Thoracic aorta (tissue), 2 donors: ENCODE measurements at places on chromosomes 3 and 15.

DNA sequence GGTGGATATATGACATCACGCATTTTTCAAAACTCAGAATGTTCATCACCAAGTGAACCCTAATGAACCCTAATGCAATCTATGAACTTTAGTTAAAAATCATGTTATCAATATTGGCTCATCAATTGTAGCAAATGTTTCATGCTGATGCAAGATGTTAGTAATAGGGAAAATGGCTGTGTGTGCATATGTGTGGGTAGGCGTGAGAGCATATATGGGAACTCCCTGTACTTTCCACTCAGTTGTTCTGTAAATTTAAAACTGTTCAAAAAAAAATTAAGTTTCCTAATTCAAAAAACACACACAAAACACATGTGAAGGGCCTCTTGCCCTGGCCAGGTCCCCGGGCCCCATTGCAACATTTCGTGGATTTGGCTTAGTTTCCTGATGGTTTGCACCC is 89.7 kb upstream of the PROK2 start:
- no peaks in the 10 kb centered on the region for H3K4me1 ChIP-seq
- no peaks in the 10 kb centered on the region for H3K27me3 ChIP-seq
- H3K27ac ChIP-seq, result no peak overlapping the region
- DNase-seq, result no peak

- H3K36me3 ChIP-seq, result no peaks in the 10 kb centered on the region
- no peak overlapping the region for H3K4me3 ChIP-seq
- H3K4me1 ChIP-seq, result peaks cover 22% of the 10 kb centered on the region
- H3K27me3 ChIP-seq, result no peaks in the 10 kb centered on the region
- no peak overlapping the region for H3K27ac ChIP-seq
Observed at GRCh38 chr15:51368751-51369450, 27.4 kb downstream of the GLDN start.

- H3K27me3 ChIP-seq, result no peaks in the 10 kb centered on the region
- H3K4me1 ChIP-seq, result no peaks in the 10 kb centered on the region
- no peak overlapping the region for H3K27ac ChIP-seq
- DNase-seq, result no peak
- H3K4me3 ChIP-seq, result no peak overlapping the region
Observed at GRCh38 chr3:127328421-127328820, 40.6 kb upstream of the PRR20G start.

GRCh38 chr3:157516928-157517327 is 13.7 kb upstream of the VEPH1 start:
- H3K4me3 ChIP-seq, result no peak overlapping the region
- H3K36me3 ChIP-seq, result no peaks in the 10 kb centered on the region
- H3K27me3 ChIP-seq, result no peaks in the 10 kb centered on the region
- DNase-seq, result no peak
- H3K4me1 ChIP-seq, result peaks cover 9% of the 10 kb centered on the region
- H3K27ac ChIP-seq, result no peak overlapping the region

DNA sequence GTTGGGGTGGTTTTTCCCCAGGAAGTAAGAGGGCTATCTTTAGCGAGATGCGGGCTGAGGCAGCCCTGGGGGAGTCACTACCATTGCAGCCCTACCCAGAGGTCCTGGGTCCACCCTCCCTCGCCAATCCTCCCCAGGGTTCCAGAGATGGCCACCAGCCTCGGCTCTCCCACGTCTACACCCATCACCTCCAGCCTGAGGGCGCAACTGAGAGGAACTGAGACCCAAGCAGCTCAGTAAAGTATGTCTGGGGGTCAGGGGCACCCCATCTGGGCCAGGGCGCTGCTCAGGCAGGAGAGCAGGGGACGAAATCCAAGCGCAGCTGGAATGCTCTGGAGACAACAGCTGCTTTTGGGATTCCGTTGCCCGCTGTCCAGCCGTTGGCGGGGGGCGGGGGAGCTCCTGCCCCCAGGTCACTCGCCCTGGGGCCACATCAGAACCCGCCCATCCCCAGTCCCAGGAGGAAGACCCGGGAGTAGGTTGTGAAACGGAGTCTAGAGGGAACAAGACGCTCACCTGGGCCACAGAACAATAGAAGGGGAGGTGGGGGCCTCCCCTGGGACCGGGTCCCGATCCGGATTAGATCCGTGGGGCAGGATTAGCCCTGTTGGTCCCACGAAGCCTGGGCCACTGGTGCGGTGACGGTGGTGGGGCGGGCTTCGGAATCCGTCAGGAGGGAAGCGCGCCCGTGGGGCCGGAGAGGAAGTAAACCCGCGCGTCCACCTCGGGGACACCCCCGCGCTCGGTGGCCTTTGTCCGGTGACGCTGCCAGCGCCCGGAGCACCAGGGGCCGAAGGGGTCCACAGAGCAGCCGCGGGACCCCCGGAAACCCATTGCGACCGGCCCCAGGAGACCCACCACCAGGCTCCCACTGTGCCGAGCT is 1.4 kb upstream of the NDUFAF3 start:
- no peak for DNase-seq
- H3K36me3 ChIP-seq, result peaks cover 26% of the 10 kb centered on the region
- H3K4me1 ChIP-seq, result peaks cover 34% of the 10 kb centered on the region
- H3K4me3 ChIP-seq, result peak overlapping the region; percentile 92
- H3K27me3 ChIP-seq, result no peaks in the 10 kb centered on the region
- H3K27ac ChIP-seq, result peak overlapping the region; percentile 100

- DNase-seq, result no peak
- H3K36me3 ChIP-seq, result no peaks in the 10 kb centered on the region
- no peak overlapping the region for H3K27ac ChIP-seq
- no peaks in the 10 kb centered on the region for H3K27me3 ChIP-seq
Observed at GRCh38 chr3:181771120-181771519, 59.4 kb downstream of the SOX2 start.

DNA sequence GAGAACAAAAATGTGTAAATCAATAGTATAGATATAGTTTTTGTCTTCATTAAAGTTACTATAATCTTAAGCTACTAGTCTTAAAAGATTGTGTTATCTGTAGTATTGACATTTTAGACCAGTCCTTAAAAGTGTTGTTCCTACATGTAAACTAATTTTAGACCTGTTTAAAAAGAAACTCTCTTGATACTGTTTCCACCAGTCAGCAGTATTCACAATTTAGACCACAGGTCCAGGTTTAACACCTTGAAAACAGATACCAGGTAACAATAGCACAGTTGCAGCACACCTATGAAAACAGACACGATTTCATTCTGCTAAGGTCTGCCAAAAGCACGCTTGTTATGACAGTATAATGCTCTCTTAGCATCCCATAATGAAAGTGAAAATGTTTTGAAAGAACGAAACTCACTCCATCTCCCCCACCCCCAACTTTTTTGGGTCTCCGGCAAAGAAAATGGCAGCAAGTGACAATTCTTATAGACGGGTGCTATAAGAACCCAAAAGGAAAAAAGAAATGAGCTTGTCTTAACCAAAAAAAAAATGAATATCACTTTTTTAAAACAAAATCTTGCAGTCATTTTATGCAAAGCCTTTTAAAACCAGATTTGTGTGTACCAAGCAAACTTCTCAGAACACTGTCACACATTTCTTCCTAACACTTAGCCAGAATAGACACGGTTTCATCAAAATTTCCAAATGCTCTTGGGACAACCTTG is 1.6 kb downstream of the EIF4E3 start:
- peak overlapping the region; percentile 96 for H3K4me3 ChIP-seq
- H3K36me3 ChIP-seq, result no peaks in the 10 kb centered on the region
- peaks cover 8% of the 10 kb centered on the region for H3K4me1 ChIP-seq
- no peaks in the 10 kb centered on the region for H3K27me3 ChIP-seq
- DNase-seq, result no peak
- no peak overlapping the region for H3K27ac ChIP-seq

GRCh38 chr15:55284426-55284825 is 5.2 kb downstream of the RAB27A start:
- no peak overlapping the region for H3K27ac ChIP-seq
- no peak overlapping the region for H3K4me3 ChIP-seq
- H3K27me3 ChIP-seq, result no peaks in the 10 kb centered on the region
- no peak for DNase-seq

DNA sequence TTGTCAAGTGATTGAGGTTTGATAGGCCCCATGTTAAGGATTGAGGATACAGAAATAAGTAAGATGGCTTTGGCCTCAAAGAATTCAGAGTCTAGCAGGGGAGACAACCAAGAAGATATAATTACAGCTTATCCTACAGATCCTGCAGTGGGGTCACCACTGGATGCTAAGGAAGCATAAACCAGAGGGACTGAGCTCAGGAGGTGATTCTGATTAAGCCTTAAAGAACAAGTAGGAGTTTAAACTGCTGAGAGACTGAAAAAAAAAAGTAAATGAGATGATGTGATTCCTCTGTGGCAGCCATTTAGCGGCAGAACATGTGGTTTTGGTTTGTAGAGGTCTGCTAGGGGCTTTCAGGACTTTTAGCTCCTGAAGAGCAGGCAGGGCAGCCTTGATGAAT is 72.1 kb upstream of the ROPN1 start:
- H3K27me3 ChIP-seq, result no peaks in the 10 kb centered on the region
- no peak overlapping the region for H3K4me3 ChIP-seq
- H3K36me3 ChIP-seq, result no peaks in the 10 kb centered on the region
- no peak for DNase-seq
- peaks cover 29% of the 10 kb centered on the region for H3K4me1 ChIP-seq

- H3K27me3 ChIP-seq, result no peaks in the 10 kb centered on the region
- H3K27ac ChIP-seq, result no peak overlapping the region
- H3K4me1 ChIP-seq, result no peaks in the 10 kb centered on the region
Observed at GRCh38 chr15:46207341-46207740, 572.5 kb downstream of the SQOR start.

DNA sequence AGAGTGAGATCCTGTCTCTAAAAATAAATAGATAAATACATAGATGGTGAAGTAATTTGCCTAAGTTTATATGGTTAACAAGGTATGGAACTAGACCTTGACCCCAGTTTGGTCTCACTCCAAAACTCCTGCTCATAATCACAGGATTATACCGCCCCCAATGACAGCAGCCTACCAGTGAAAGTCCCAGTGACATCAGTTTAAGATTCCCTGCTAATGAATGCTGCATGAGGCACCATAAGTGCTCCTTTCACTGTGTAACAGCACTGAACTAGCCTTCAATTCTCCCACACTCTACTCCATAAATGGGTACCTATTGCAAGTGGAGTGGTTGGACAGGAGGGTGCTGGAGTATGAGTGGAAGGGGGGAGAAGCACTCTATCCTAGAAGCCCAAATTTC is 23.7 kb upstream of the THSD4 start:
- H3K36me3 ChIP-seq, result no peaks in the 10 kb centered on the region
- H3K4me3 ChIP-seq, result no peak overlapping the region

GRCh38 chr3:100083209-100083608 is 31.1 kb downstream of the FILIP1L start:
- no peaks in the 10 kb centered on the region for H3K27me3 ChIP-seq
- no peak overlapping the region for H3K27ac ChIP-seq
- peaks cover 28% of the 10 kb centered on the region for H3K4me1 ChIP-seq
- no peak for DNase-seq
- H3K36me3 ChIP-seq, result no peaks in the 10 kb centered on the region
- no peak overlapping the region for H3K4me3 ChIP-seq

DNA sequence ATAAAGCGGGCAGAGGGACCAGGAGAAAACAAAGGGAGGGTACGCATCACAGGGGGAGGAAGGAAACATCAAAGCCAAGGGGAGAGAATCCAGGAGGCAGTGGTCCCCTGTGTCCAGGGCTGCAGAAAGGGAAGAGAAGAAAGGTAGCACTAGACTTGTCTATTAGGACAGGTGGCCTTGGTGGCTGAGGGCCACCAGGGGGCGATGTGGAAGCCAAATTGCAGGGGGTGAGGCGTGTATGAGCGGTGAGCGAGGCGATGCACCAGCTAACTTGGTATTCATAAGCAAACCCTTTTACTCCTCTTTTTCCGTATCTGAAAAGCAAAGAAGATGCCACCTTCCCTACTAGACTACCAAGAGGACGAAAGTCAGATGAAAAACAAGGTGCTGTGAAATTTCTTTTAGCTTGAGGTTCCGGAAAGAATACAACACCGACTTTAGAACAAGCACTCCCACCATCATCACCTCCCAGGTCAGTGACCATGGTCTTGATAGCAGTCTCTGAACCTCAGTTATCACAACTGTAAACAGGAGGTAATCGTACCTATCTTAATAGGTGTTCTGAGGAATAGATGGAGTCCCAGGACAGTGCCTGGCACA is 654.4 kb upstream of the ADAMTS9 start:
- H3K4me1 ChIP-seq, result no peaks in the 10 kb centered on the region
- DNase-seq, result no peak
- H3K27me3 ChIP-seq, result no peaks in the 10 kb centered on the region
- no peaks in the 10 kb centered on the region for H3K36me3 ChIP-seq
- no peak overlapping the region for H3K4me3 ChIP-seq
- H3K27ac ChIP-seq, result no peak overlapping the region

DNA sequence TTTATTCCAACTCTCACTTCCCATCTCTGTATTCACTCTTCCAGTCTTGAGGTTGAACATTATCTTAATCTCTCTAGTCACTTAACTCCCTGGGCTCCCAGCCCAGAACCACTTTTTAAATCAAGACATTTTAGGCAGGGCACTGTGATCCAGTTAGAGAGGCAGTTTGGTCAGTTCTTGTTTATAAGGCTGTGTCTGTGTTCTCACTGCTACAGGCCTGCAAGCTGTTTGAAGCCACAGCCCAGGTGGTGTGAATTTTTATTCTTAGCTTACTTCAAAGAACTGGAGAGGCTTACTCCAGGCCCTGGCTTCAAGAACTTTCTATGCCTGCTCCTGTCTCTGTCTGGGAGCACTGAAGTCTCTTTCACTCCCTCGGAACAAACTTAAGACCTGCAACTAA is 906.1 kb downstream of the CADM2 start:
- no peaks in the 10 kb centered on the region for H3K27me3 ChIP-seq
- H3K36me3 ChIP-seq, result no peaks in the 10 kb centered on the region
- no peaks in the 10 kb centered on the region for H3K4me1 ChIP-seq
- H3K27ac ChIP-seq, result no peak overlapping the region

- H3K27ac ChIP-seq, result no peak overlapping the region
- no peak overlapping the region for H3K4me3 ChIP-seq
- H3K4me1 ChIP-seq, result peaks cover 14% of the 10 kb centered on the region
Observed at GRCh38 chr3:50127251-50127691, 27.9 kb upstream of the SEMA3F start.

DNA sequence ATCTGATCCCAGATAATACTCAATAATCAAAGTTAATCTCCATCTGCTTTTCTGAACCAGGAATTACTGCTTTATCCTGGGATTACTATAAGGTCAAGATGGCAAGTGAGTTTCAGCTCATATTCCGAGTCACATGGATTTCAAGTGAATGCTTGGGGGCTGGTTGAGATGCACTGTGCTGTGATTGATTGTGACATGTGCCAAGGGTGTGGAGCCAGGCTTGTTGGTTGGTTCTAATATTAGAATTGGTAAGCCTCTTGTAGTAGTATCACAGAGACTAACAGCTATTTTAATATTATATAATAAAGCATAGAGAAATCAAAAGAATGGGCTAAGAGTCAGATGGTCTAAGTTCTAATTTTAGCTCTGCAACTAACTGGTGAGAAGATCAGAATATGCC is 74.2 kb upstream of the ICE2 start:
- no peaks in the 10 kb centered on the region for H3K27me3 ChIP-seq
- H3K27ac ChIP-seq, result no peak overlapping the region
- H3K4me3 ChIP-seq, result no peak overlapping the region

DNA sequence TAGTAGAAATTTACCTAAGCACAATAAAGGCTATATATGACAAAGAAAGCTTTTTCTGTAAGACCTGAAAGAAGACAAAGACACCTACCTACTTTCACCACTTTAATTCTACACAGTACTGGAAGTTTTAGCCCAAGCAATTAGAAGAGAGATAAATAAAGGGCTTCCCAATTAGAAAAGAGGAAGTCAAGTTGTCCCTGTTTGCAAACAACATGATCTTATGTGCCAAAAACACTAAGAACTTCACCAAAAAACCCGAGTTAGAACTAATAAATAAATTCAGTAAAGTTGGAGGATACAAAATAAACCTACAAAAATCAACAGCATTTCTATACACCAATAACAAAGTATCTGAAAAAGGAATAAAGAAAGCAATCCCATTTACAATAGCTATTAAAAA is 190.9 kb downstream of the NR2F2 start:
- no peak overlapping the region for H3K4me3 ChIP-seq
- DNase-seq, result no peak
- no peak overlapping the region for H3K27ac ChIP-seq

GRCh38 chr15:79209690-79210089 is 72.8 kb upstream of the ANKRD34C start:
- H3K27me3 ChIP-seq, result peaks cover 6% of the 10 kb centered on the region
- H3K4me1 ChIP-seq, result no peaks in the 10 kb centered on the region
